ENCODE measurements at places on chromosomes 7 and 10. TPM values are rescaled to one million over a fixed set of nuclear protein-coding genes. Genes with fewer than 3 reads are reported as not detected.

GRCh38 chr7:128868624-128869137 is 6.0 kb downstream of the ATP6V1F start:
- no peak for DNase-seq
- H3K27me3 ChIP-seq, result no peaks in the 10 kb centered on the region
- H3K4me1 ChIP-seq, result peaks cover 7% of the 10 kb centered on the region
- peaks cover 16% of the 10 kb centered on the region for H3K36me3 ChIP-seq
- no peak overlapping the region for H3K27ac ChIP-seq

DNA sequence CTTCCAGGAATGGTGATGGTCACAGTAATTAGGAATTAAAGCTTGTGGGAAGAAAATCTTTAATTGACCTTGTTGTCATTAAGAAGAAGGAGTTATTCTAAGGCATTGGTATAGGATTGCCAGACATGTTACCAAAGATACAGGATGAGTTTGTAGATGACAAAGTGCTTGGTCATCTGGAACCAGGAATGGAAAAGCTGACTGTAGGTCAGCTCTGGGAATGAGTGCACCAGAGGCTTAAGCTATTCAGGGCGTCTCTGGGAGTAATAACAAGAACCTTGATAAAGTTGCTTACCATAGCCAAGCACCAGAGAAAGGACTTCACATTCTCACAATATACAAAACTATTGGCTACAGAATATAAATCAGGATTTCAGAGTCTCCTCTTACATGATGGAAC is 89.0 kb downstream of the PHTF2 start:
- H3K4me3 ChIP-seq, result no peak overlapping the region
- H3K4me1 ChIP-seq, result no peaks in the 10 kb centered on the region
- no peaks in the 10 kb centered on the region for H3K36me3 ChIP-seq
- H3K27ac ChIP-seq, result no peak overlapping the region
- H3K27me3 ChIP-seq, result no peaks in the 10 kb centered on the region

- no peak overlapping the region for H3K27ac ChIP-seq
- H3K4me1 ChIP-seq, result no peaks in the 10 kb centered on the region
- H3K36me3 ChIP-seq, result no peaks in the 10 kb centered on the region
- no peak for DNase-seq
- no peaks in the 10 kb centered on the region for H3K27me3 ChIP-seq
These were observed 49.4 kb downstream of the CAV1 start for GRCh38 chr7:116574025-116574822.

GRCh38 chr10:36540611-36541010 is 584.8 kb upstream of the ANKRD30A start:
- H3K4me1 ChIP-seq, result no peaks in the 10 kb centered on the region
- H3K4me3 ChIP-seq, result no peak overlapping the region
- H3K36me3 ChIP-seq, result no peaks in the 10 kb centered on the region
- DNase-seq, result no peak
- no peaks in the 10 kb centered on the region for H3K27me3 ChIP-seq

Gene CCL26
- not detected for polyA plus RNA-seq

- H3K36me3 ChIP-seq, result peaks cover 36% of the 10 kb centered on the region
- no peaks in the 10 kb centered on the region for H3K27me3 ChIP-seq
- no peaks in the 10 kb centered on the region for H3K4me1 ChIP-seq
- H3K27ac ChIP-seq, result no peak overlapping the region
- H3K4me3 ChIP-seq, result no peak overlapping the region
These were observed 46.2 kb upstream of the MRLN start for GRCh38 chr10:59799421-59799820.

DNA sequence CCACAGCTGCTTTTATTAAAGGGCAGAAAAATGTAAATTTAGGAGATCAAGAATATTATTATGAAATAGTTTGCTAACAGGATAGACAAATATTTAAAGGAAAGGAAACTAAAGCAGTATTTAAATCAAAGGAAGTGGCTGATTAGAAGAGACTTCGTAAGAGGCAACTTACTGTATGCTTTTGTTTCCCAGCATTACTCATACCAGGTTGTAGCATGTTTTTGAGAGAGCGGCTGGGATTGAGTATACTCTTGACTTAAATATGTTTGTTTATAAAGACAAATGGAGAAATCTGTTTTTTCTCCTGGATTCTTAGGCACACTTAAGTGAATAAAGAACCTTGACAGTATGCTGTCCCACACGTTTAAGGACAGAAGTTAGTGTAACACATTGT is 293.7 kb downstream of the ZNF248 start:
- no peak overlapping the region for H3K27ac ChIP-seq
- H3K4me1 ChIP-seq, result no peaks in the 10 kb centered on the region
- H3K4me3 ChIP-seq, result no peak overlapping the region
- no peak for DNase-seq
- H3K36me3 ChIP-seq, result no peaks in the 10 kb centered on the region
- no peaks in the 10 kb centered on the region for H3K27me3 ChIP-seq

DNA sequence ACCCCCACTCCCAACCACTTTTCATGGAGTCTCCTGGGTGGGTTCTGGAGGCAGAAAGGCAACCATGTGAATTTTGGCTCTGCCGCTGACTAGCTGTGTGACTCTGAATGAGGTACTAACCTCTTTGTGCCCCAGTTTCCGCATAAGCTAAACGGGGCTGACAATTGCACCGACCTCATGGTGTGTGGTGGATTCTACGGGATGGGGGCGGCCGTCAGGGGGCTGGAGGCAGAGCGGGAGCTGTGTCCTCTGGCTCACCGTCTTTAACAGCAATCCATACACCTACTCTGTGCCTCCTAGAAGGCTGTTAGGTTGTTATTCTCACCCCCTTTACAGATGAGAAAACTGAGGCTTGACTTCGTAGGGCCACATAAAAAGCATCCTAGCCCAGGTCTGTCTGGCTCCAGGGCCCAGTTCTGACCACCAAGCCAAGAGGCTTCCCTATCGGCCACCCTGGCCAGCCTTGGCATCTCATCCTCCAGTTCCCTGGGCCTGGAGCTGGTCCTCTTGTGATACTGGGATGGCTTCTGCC is 4.3 kb upstream of the SLC29A3 start:
- H3K27ac ChIP-seq, result no peak overlapping the region
- no peak for DNase-seq
- no peaks in the 10 kb centered on the region for H3K27me3 ChIP-seq
- no peak overlapping the region for H3K4me3 ChIP-seq

Gene TFEC
- polyA plus RNA-seq, result not detected

- DNase-seq, result no peak
- H3K36me3 ChIP-seq, result no peaks in the 10 kb centered on the region
- H3K27me3 ChIP-seq, result no peaks in the 10 kb centered on the region
- no peaks in the 10 kb centered on the region for H3K4me1 ChIP-seq
These were observed 26.0 kb downstream of the CRHR2 start for GRCh38 chr7:30656006-30656957.

Gene TRIL
- polyA plus RNA-seq, result not detected

DNA sequence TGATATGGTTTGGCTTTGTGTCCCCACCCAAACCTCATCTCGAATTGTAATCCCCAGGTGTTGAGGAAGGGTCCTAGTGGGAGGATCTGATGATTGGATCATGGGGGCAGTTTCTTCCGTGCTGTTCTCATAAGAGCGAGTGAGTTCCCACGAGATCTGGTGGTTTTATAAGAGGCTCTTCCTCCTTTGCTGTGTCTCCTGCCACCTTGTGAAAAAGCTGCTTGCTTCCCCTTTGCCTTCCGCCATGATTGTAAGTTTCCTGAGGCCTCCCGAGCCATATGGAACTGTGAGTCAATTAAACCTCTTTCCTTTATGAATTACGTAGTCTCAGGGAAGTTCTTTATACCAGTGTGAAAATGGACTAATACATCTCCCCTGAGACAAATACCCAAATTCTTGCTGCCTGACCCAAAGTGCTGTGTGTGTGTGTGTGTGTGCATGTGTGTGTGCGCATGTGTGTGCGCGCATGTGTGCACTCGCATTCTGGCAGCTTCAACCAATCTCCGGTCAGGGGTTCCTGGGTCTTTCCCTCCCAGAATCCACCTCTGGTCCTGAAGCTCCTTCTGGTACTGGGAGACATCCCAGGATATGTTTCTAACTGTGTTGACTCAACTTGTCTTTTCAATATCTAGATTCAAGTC is 98.1 kb upstream of the LRRC4 start:
- no peak for DNase-seq
- no peaks in the 10 kb centered on the region for H3K36me3 ChIP-seq
- H3K27ac ChIP-seq, result no peak overlapping the region

- H3K4me3 ChIP-seq, result no peak overlapping the region
- H3K4me1 ChIP-seq, result no peaks in the 10 kb centered on the region
- H3K27ac ChIP-seq, result no peak overlapping the region
- H3K36me3 ChIP-seq, result no peaks in the 10 kb centered on the region
- no peak for DNase-seq
These were observed 83.3 kb upstream of the MKLN1 start for GRCh38 chr7:131244259-131244852.

GRCh38 chr7:37683246-37684120 is at the start of gene GPR141:
GPR141 (plus strand) TSS chr7:37683766; CDS start chr7:37740394, 56,628 bp downstream.
- no peak for DNase-seq
- no peaks in the 10 kb centered on the region for H3K36me3 ChIP-seq
- H3K4me3 ChIP-seq, result no peak within 1 kb of the TSS
- no peaks in the 10 kb centered on the region for H3K4me1 ChIP-seq

Gene TRIM24
- polyA plus RNA-seq, result 11.0 TPM

Gene WEE2
- not detected for polyA plus RNA-seq

DNA sequence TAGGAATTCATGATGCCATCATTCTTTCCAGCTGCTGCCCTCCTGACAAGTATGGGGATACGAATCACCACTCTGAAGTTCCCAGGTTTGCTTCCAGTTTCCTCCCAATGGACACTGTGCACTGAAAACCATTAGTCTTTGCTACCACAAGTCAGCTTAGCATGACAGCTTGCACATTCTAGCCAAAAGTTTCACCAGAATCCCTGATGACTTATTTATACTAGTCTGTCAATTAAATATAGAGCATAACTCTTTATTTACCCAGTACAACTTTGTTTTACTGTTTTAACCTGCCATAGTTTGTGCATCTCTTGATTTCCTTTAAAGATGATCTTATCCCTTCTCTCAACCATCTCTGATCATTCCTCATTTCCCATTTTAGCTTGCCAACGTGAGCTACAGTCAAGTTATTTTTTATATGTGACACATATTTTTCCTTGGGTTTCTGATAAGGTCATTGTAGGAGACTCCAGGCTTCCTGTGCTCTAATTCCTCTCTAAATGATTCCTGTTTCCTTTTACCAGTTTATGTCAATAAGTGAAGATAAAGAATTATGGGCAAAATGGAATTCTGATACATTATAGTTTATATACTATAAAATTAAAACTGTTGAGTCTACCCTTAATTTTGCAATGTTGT is 167.5 kb upstream of the MEOX2 start:
- no peak overlapping the region for H3K27ac ChIP-seq
- no peak for DNase-seq
- H3K4me3 ChIP-seq, result no peak overlapping the region
- H3K4me1 ChIP-seq, result no peaks in the 10 kb centered on the region

GRCh38 chr7:68006619-68007018 is 1010.0 kb downstream of the TYW1 start:
- no peak for DNase-seq
- no peak overlapping the region for H3K4me3 ChIP-seq
- H3K36me3 ChIP-seq, result no peaks in the 10 kb centered on the region
- no peaks in the 10 kb centered on the region for H3K27me3 ChIP-seq

DNA sequence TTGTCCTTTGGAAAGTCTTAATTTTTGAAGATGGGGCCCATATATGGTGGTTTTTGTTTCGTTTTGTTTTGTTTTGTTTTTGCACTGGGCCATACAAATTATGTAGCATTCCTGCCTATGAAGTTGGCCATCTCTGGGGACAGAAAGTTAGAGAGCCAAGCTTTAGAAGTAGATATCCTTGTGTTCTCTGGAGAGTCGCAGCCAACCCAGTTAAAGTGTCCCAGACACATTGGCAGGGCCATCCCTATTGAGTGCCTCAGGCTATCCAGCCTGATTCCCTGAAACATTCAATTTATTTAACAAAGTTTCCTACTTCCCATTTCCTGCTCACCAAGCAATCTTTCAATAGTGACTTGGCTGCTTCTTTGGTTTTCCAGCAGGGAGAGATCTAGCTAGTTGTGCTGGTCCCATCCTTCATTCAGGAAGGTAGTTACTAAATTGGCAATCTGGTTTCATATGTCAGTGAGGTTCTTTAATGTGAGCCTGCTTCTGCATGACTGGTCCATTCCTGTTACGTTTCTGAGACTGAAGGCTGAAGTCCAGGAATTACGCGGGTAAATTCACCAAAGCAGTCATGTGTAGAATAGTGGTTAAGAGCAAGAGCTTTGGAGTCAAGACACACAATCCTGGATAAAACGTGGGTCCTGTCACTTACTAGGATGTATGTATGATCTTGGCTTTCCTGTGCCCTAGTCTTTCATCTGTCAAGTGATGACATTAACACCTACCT is 49.3 kb upstream of the HBP1 start:
- H3K27me3 ChIP-seq, result no peaks in the 10 kb centered on the region
- no peak for DNase-seq
- H3K4me1 ChIP-seq, result no peaks in the 10 kb centered on the region
- H3K27ac ChIP-seq, result no peak overlapping the region
- H3K4me3 ChIP-seq, result no peak overlapping the region

Gene PTF1A
- not detected for polyA plus RNA-seq

DNA sequence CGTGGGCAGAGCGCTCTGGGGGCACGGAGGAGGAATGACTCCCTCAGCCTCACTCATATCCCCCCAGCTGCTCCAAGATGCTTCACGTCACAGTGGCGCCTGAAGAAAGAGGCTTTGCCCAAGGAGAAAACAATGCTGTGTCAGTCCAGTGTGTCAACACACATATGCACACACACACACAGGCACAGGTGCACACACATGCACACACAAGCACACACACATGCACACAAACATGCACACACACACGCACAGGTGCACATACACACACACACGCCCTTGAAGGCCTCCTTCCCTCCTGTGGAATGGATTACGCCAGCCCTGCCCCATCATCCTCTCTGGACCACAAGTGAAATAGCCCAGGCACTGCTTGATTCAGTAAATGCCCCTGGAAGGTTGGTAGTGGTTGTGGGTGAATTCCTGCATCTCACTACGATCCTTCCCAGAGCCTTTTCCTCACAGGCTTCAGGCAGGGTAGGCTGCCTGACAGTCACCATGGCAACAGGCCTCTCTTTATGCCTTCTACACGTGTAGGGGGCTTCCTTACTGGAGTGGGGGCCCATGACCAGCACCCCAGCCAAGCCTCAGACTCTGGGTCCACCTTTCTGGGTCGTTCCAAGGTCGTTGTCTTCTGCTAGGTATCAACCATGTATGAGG is 371.5 kb upstream of the PODXL start:
- H3K4me3 ChIP-seq, result no peak overlapping the region
- H3K27ac ChIP-seq, result no peak overlapping the region
- no peaks in the 10 kb centered on the region for H3K36me3 ChIP-seq
- no peaks in the 10 kb centered on the region for H3K27me3 ChIP-seq
- no peak for DNase-seq

Gene OR13A1
- 0.32 TPM for polyA plus RNA-seq

GRCh38 chr7:3650844-3651243 is 349.8 kb downstream of the SDK1 start:
- H3K4me3 ChIP-seq, result no peak overlapping the region
- no peaks in the 10 kb centered on the region for H3K4me1 ChIP-seq
- H3K27ac ChIP-seq, result no peak overlapping the region
- no peaks in the 10 kb centered on the region for H3K36me3 ChIP-seq

GRCh38 chr10:54985732-54986131 is 184.7 kb upstream of the PCDH15 start:
- H3K36me3 ChIP-seq, result no peaks in the 10 kb centered on the region
- DNase-seq, result no peak
- H3K4me1 ChIP-seq, result no peaks in the 10 kb centered on the region

Gene LMBR1
- polyA plus RNA-seq, result 34.5 TPM

- H3K4me1 ChIP-seq, result peaks cover 62% of the 10 kb centered on the region
- H3K27ac ChIP-seq, result peak overlapping the region; percentile 97
- H3K27me3 ChIP-seq, result no peaks in the 10 kb centered on the region
- H3K36me3 ChIP-seq, result peaks cover 3% of the 10 kb centered on the region
- H3K4me3 ChIP-seq, result peak overlapping the region; percentile 90
- DNase-seq, result peak; percentile 68
These were observed 2.6 kb downstream of the LDB1 start for GRCh38 chr10:102117391-102118159.
